ENCODE measurements at places on chromosomes 12 and 14. TPM values are rescaled to one million over a fixed set of nuclear protein-coding genes. Genes with fewer than 3 reads are reported as not detected.

DNA sequence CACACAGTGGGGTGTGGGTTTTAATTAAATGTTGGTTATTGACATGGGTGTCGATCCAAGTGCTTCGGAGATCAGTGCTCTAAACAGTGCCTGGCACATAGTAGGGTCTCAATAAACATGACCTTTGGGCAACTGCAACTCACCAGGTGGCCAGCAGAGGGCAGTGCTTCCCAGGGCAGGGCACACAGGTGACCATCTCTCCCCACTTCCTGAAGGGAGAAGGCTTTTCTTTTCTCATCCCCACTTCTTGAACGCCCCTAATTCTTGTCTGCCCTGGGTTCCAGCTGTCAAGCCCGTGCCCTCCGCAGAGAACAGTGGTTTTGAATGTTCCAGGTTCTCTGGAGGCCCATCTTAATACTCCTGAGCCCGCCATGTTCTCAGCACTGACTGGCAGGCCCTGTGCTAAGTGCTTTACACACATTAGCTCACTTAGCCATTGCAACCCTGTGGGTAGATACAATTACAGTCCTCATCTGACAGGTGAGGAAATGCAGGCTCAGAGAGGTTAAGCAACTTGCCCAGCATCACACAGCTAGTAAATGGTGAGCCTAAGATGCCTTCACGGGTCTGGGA lies 16.3 kb downstream of the RAPGEF3 start:
- H3K36me3 ChIP-seq, result no peaks in the 10 kb centered on the region
- H3K4me1 ChIP-seq, result no peaks in the 10 kb centered on the region
- H3K4me3 ChIP-seq, result no peak overlapping the region
- DNase-seq, result no peak

DNA sequence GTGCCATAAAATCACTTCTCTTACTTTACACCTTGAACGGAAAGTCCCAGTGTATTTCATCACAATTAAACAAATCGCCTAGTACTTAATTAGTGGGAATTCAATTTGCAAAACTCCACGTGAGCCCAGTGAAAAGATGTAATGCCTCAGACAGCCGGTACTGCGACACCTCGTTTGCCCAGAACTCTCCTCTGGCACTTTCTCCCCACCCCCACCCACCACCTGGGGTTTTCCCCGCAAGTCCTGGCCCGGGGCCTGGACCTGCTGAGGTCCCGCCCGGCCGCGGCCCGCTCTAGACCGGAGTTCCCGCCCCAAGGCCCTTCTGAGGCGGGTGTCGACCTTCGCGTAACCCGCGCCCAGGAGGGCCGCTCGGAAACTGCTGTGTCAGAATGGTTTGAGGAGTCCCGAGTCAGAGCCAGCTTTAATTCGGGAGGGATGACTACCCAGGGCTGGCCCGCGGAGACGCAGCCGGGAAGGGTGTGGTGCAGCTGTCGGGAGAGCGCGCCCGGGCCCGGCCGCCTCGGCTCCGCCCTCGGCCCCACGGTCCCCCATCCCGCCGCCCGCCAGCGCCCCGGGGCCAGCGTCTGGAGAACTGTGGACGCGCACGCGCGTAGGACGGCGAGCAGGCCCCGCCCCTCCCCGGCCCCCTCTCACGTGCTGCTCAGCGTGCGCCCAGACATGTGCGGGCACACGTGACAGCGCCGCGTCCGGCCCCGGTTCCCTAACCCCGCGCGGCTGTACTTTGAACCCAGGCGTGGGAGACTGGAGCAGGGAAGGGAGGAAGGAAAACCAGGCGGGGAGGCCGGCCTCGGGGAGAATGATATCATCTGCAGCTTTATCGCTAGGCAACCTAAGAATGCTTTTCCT lies 10.8 kb downstream of the BHLHE41 start:
- H3K4me1 ChIP-seq, result peaks cover 13% of the 10 kb centered on the region
- peaks cover 16% of the 10 kb centered on the region for H3K27me3 ChIP-seq
- peak; percentile 89 for DNase-seq
- H3K4me3 ChIP-seq, result peak overlapping the region; percentile 55
- peak overlapping the region; percentile 65 for H3K27ac ChIP-seq
- no peaks in the 10 kb centered on the region for H3K36me3 ChIP-seq

DNA sequence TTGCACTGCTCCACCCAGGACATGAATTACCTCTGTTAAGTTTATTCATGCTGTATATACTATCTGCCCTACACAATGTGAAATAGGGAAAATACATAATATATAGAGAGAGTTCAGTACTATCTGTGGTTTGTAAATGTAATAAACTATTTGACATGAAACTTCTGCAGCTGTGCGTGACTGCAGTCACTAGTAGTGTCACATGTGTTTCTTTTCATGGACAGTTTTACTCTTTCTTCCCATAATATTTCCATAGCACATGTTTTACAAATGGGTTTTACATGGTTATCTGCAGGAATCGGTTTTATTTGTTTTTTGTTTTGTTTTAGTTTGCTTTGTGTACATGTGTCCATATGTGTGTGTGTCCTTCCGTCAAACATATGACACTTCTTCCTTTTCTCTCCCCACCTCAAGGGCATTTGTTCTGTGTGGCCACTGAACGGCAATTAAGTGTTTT lies 1644.1 kb upstream of the FLRT2 start:
- no peaks in the 10 kb centered on the region for H3K27me3 ChIP-seq
- no peak for DNase-seq
- no peak overlapping the region for H3K27ac ChIP-seq
- no peak overlapping the region for H3K4me3 ChIP-seq
- H3K36me3 ChIP-seq, result no peaks in the 10 kb centered on the region

GRCh38 chr14:82432301-82433105 lies 898.9 kb upstream of the SEL1L start:
- DNase-seq, result no peak
- no peaks in the 10 kb centered on the region for H3K4me1 ChIP-seq
- no peak overlapping the region for H3K27ac ChIP-seq
- no peaks in the 10 kb centered on the region for H3K27me3 ChIP-seq
- no peak overlapping the region for H3K4me3 ChIP-seq

GRCh38 chr12:96880220-96880619 lies 26.8 kb upstream of the NEDD1 start:
- H3K27me3 ChIP-seq, result no peaks in the 10 kb centered on the region
- H3K27ac ChIP-seq, result no peak overlapping the region
- H3K4me1 ChIP-seq, result no peaks in the 10 kb centered on the region
- no peak for DNase-seq
- no peaks in the 10 kb centered on the region for H3K36me3 ChIP-seq

DNA sequence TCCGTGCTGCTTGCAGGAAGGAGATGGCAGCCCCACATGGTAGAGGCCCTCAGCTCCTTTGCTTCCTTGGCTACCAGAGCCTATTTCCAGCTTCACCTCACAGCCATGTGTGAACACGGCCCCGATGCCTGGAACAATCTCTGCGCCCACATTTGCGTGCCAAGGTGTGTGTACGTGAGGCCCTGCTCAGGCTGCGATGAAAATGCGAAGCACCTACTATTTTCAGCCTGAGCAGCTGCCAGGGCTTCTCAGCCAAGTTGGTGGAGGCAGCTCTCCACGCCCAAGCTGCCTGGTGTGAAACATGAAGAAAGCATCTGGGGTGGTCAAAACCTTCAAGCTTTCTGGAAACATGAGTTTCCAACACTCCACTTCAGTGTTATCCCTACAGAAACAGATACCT lies 177.8 kb upstream of the EGLN3 start:
- no peaks in the 10 kb centered on the region for H3K27me3 ChIP-seq
- H3K4me1 ChIP-seq, result no peaks in the 10 kb centered on the region
- no peak overlapping the region for H3K4me3 ChIP-seq
- no peak overlapping the region for H3K27ac ChIP-seq

The MYF5 gene
- total RNA-seq, result not detected

Data from H1 (cell line).